Activated T-helper 1 cell treated with anti-CD3 and anti-CD28 coated beads, Interleukin-2, amount 50 U/mL, for 16 hours (primary cell): ENCODE measurements at places on chromosomes 4 and X.

- no peak for DNase-seq
Measured at GRCh38 chrX:120251471-120252011, 929 bp downstream of the ZBTB33 start.

- no peak for DNase-seq
Measured at GRCh38 chr4:140297221-140297570, 76.2 kb upstream of the SCOC start.

DNA sequence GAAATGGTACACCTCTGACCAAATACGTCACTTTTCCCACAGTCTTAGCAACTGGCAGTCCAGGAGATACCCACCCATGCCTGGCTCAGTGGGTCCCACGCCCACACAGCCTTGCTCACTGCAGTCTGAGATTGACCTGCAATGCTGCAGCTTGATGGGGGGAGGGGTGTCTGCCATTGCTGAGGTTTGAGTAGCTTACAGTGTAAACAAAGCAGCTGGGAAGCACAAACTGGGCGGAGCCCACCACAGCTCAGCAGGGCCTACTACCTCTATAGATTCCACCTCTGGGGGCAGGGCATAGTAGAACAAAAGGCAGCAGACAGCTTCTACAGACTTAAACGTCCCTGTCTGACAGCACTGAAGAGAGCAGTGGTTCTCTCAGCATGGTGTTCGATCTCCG lies 52.7 kb downstream of the AMER1 start:
- no peak for DNase-seq

DNA sequence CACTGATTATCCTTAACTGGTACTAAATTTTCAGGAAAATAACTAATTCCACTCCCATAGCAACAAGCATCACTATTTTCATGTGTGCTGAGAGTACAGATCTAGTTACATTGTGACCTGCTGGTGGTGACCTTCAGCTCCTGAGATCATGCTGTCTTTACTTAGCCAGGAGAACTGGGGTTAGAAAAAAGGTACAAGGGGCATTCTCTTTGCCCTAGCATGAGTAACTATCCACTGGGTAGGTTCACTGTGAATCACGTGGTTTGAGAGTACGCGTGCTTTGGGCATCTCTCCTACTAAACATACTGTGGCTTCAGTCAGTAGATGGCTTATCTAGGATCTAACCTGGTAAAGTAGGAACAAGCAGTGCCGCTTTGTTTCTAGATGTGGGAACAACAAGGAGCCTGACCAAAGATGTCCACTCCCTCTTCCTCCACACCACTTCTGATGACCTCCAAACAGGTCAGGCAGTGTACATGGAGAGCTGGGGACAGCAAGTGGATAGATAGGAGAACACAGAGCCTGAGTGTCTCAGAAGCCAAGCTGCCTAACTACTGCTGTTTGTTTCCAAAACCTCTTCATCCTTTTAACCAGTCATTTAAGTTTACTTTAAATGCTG lies 90.2 kb downstream of the CBR4 start:
- no peak for DNase-seq

DNA sequence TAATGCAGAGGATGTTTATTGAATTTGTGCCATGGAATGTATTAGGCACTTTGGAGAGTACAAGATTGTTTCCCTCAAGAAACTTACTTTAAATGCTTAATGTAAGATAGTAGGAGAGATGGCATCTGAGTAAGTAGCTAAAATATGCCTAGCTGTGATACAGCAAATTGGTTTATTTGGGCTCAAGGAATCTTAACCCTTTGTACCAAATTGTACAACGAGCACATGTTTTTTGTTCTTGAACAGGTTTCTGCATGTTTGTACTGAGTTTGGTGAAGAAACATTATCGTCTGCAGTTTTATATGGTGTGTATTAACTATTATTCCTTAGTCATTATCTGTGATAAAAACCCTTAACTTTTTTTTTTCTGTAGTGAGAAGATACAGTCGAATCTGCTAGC lies 48.6 kb downstream of the CDS1 start:
- no peak for DNase-seq

- no peak for DNase-seq
Measured at GRCh38 chr4:94871644-94872305, 114.0 kb downstream of the BMPR1B start.

DNA sequence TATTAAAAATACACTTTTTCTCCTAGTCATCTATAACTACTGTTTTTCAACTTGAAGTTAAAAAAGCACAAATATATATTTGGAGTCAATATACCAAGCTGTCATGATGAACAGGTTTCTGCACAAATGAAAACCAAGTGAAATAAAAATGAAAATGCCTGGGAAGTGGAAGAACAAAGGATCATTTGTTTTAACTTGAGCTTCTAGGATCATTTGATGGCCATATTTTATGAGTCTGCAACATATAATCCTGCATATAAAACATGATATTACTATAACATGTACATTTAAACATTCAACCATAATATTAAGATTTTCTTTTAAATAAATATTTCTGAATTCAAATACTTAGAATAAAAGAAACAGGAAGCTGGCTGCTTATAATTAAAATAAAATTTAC lies 8.5 kb upstream of the ARHGEF38 start:
- DNase-seq, result no peak

DNA sequence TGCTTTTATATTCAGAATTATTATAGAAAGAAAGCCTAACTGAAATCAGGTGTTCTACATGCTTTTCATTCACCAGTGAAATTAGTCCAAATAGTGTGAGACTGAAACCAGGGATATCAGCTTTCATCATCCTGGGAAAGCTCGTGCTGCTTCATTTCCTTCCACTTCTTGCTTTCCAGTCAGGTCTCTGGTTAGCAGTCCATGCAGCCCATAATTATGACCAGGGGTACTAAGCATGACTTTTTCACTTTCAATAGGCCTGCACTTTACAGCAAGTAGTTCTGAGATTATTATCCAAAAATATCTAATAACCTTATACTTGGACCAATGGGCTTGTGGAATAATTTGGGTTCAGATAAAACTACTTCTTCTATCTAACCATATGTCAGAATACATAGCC lies 673.2 kb upstream of the MAGEB2 start:
- DNase-seq, result no peak

GRCh38 chrX:136255541-136255940 lies 4.3 kb upstream of the MAP7D3 start:
- no peak for DNase-seq

GRCh38 chr4:74473155-74473811 lies 28.3 kb downstream of the AREG start:
- DNase-seq, result no peak

- DNase-seq, result no peak
Measured at GRCh38 chr4:14452001-14452400, 550.3 kb upstream of the CPEB2 start.

DNA sequence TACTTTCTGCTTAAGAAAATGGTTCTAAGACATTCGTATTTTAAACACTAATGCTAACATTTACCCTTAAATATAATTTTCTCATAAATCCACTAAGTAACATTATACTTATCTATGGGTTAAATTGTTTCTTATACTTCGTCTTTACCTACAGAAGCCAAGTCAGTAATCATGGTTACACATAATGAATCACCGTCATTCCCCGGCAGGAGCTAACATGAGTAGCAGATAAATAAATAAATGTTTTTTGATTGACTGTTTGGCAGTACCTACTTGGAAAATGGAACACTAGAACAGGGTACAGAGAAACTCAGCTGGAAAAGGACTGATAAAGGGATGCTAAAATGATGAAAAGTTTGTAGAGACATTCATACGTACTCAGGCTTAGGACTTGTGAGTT lies 430.4 kb downstream of the ACTRT1 start:
- DNase-seq, result no peak

DNA sequence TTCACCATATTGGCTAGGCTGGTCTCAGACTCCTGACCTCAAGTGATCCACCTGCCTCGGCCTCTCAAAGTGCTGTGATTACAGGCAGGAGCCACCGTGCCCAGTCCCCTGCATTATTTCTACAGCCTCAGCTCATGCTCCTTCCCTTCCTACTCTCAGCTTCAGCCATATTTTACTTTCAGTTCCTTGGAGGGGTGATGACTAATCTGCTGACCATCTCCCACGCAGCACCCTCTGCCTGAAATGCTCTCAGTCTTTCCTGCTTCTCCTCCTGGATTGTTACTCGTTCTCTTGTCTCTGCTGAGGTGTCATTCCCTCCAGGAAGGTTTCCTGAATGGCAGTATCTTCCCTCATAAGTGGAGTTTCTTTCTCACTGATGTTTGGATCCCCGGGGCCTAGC lies 63.3 kb downstream of the MOSPD2 start:
- DNase-seq, result no peak

- no peak for DNase-seq
Measured at GRCh38 chr4:10184041-10184440, 67.4 kb upstream of the WDR1 start.

DNA sequence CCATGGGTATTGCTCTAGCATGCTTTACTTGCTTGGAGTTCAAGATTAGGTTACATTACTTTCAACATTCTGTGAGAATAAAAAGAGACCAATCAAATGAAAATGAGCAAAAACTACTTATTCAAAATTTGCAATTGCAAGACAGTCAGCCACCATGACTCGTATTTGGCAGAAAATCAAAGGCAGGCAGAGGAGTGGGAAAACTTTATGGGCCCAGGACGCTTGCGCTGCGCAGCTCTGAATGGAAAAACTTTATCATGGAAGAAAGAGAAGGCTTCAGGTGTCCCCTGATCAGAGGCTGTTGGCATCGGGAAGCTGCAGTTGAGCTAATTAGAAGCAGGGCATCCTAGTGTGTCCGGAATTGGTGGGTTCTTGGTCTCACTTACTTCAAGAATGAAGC lies 250.6 kb downstream of the USP46 start:
- DNase-seq, result no peak

GRCh38 chrX:19368576-19368975 lies 24.8 kb downstream of the PDHA1 start:
- DNase-seq, result no peak

DNA sequence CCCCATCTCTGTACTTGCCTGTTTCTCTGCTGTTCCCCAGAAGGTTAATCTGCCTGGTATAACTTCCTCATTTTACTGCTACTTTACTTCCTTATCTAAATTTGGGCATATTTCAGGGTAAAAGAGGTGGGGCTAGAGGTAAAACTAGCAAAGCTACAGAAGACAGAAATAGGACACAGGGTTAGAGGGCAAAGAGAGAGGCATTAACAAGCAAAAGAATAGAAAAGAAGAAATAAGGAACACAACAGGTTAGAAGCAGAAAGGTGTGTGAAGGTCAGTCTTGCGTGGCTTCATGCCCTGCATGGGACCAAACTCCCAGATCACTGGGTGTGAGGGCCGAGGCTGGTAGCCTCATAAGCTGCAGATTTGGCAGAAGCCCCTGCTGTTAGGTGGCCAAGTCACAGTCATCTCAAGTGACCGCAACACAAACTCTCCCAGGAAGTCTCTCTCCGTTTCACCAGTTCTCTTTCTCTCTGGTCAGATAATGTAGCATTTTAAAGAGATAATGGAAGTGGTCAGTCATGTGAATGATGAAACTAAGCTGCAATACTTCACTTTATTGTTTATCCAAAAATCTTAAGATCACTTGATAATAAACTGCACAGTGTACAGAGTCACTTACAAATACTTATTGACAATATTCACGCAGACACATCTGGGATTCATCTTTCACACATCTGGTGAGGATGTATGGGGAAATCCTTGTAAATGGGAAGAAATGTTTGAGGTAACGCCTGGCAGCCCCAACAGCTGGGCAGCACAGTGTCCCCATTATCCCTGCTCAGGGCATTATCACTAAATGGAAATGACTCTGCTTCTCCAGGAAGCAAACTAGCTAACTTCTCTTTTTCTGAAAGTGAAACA lies 16.4 kb downstream of the TMEM154 start:
- DNase-seq, result no peak

GRCh38 chr4:77471821-77472495 lies 133.7 kb upstream of the CXCL13 start:
- no peak for DNase-seq

- no peak for DNase-seq
Measured at GRCh38 chr4:99008051-99008450, 12.5 kb downstream of the METAP1 start.

DNA sequence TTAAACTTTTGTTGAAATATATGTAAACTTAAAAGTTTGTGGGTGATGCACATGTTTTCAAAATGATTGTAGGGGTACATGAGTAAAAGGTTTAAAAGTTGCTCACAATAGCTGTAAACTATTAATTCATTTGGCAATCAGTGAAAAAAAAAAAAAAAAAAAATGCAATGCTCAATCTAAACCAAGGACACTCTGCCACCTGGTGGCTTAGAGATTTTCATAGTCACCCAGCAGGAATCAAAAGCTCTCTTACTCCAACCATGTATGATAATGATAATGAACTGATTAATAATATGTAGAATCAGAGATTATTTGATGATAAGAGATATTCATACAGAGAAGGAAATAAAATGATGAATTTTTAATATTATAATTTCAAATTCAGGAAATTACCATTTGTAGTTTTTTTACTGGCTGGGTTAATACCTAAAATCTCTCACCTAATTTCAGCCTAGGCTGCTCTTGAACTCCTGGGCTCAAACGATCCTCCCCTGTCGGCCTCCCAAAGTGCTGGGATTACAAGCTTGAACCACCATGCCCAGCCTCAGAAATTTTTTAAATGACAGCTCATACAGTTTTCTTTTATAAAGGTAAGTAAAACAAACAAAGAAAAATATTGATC lies 46.9 kb upstream of the SLC25A4 start:
- DNase-seq, result no peak

GRCh38 chrX:135463937-135464336 lies 42.2 kb downstream of the SMIM10L2A start:
- DNase-seq, result no peak

DNA sequence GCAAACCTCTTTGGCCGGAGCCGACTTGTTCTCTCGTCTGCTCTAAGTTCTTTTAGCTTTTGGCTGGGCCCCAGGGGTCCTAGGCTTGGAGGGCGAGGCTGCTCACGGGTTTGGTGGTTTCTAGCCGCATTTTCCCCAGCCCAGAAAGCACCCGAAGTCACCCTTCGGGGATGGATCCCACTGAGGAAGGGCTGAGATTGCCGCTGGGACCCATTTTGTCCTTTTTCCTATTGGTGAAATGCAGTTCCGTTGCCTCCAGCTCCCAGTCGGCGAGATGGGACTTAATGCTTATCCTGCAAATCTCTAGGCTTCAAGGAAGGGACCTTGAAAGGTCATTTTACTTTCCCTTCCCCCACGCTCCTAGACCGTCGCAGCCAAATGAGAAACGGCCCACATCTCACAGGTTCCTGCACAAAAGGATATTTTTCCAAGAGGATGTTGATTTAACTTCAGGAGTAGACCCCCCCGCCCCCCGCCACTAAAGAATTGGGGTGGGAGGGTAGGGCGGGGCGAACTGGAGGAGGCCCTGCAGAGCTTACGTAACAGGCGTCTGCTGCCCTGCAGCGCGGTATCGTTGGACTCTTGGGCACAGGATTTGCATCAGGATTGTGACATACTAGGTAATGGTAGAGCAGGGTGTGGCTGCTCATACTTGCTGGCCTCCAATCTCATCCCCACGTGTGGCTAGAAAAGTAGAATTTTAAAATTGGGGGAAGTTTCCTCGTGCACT lies 564 bp downstream of the PGK1 start:
- DNase-seq, result peak; percentile 5

- DNase-seq, result no peak
Measured at GRCh38 chr4:26069218-26069617, 155.2 kb downstream of the SMIM20 start.
